Activated B cell treated with CpG ODN at 0.5 μM for 24 hours (primary cell): ENCODE measurements at places on chromosomes 5 and 9.

GRCh38 chr5:116652196-116652729 is 77.6 kb upstream of the SEMA6A start:
- no peak for DNase-seq
- H3K36me3 ChIP-seq, result no peaks in the 10 kb centered on the region
- no peaks in the 10 kb centered on the region for H3K4me1 ChIP-seq
- no peak overlapping the region for H3K27ac ChIP-seq
- H3K27me3 ChIP-seq, result peaks cover 11% of the 10 kb centered on the region
- H3K4me3 ChIP-seq, result no peak overlapping the region

DNA sequence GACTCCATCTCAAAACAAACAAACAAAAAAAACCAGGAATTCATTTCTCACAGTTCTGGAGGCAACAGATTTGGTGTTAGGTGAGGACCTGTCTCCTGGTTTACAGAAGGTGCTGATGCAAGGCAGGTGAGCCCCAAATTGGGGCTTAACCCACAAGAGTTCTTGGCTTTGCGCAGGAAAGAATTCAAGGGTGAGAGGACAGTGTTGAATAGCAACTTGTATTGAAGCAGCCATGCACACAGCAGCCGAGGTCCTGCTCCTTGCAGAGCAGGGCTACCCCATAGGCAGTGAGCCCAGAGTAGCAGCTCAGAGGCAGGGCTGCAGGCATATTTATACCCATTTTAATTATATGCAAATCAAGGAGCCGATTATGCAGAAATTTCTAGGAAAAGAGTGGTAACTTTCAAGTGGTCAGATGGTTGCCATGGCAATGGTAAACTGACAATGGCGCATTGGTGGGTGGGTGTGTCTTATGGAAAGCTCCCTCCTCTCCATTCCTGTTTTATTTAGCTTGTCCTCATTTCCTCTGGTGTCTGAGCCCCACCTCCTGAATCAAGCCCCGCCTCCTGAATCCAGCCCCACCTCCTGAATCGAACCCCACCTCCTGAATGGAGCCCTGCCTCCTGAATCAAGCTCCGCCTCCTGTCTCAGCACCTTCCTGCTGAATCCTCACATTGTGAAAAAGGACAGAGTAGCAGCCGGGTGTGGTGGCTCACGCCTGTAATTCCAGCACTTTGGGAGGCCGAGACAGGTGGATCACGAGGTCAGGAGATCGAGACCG is 34.5 kb upstream of the COL5A1 start:
- DNase-seq, result no peak
- no peak overlapping the region for H3K27ac ChIP-seq
- H3K4me3 ChIP-seq, result no peak overlapping the region
- peaks cover 3% of the 10 kb centered on the region for H3K27me3 ChIP-seq
- no peaks in the 10 kb centered on the region for H3K4me1 ChIP-seq
- H3K36me3 ChIP-seq, result no peaks in the 10 kb centered on the region

DNA sequence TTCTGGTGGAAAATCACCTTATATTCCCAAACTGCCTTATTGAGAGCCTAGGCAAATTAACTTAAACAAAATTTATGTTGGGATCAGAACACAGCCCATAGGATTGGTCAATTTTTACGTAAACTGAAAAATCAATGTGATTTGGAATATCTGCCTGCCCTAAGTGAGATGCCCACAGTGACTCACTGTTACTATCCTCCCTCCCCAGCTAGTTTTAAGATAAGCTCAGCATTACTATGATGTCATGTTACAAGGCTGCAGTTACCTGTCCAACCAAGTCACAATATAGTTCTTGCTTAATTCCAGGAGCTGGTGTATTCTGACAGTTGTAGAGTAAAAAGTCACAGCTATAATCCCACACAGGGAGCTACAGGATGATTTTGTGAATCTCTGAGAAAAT is 23.1 kb downstream of the SKP1 start:
- no peaks in the 10 kb centered on the region for H3K27me3 ChIP-seq
- no peaks in the 10 kb centered on the region for H3K4me1 ChIP-seq
- peaks cover 95% of the 10 kb centered on the region for H3K36me3 ChIP-seq
- no peak overlapping the region for H3K27ac ChIP-seq
- no peak overlapping the region for H3K4me3 ChIP-seq

- peaks cover 25% of the 10 kb centered on the region for H3K4me1 ChIP-seq
- peak overlapping the region; percentile 76 for H3K27ac ChIP-seq
- peak overlapping the region; percentile 86 for H3K4me3 ChIP-seq
- no peaks in the 10 kb centered on the region for H3K27me3 ChIP-seq
Measured at GRCh38 chr5:54519509-54519876, 1.9 kb downstream of the SNX18 start.

DNA sequence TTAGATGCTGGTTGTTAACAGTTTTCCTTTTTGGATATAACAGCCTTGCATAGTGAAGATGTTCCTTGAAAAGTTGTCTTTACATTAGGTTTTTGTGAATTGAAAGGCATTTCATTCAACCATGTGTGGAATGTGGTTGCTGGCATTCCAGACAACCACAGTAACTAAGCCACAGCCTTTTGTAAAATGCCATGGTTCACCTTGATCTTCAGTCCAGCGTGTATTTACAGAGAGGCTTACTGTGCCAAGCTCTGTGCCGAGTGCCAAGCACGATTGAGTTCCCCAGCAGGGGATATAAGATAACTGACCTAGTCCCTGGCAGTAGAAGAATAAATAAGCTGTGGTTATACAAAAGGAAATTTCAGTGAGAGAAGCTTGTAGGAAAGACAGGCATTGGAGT is 4.9 kb downstream of the EXOSC2 start:
- H3K4me1 ChIP-seq, result peaks cover 33% of the 10 kb centered on the region
- no peak overlapping the region for H3K4me3 ChIP-seq
- peaks cover 86% of the 10 kb centered on the region for H3K36me3 ChIP-seq
- H3K27me3 ChIP-seq, result no peaks in the 10 kb centered on the region
- peak overlapping the region; percentile 0 for H3K27ac ChIP-seq
- DNase-seq, result no peak

DNA sequence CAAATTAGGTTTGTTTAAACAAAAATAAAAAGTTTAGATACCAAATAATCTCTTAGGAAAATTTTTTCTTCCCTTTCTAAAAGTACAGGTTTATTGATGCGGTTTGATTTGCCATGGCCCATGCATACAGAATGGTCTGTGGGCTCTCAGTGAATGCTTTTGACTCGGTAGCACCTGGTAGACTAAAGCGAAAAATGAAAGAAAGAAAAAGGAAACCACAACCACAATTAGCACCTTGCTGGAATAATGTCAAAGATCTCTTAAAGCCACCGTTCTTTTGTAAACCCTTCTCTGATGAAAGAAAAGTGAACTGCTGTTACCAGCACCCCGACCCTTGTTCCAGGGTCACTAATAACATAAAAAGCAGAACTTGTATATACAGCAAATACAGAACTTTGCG is 157.9 kb downstream of the NFIB start:
- no peaks in the 10 kb centered on the region for H3K4me1 ChIP-seq
- H3K4me3 ChIP-seq, result no peak overlapping the region
- no peaks in the 10 kb centered on the region for H3K27me3 ChIP-seq
- H3K36me3 ChIP-seq, result no peaks in the 10 kb centered on the region
- DNase-seq, result no peak

DNA sequence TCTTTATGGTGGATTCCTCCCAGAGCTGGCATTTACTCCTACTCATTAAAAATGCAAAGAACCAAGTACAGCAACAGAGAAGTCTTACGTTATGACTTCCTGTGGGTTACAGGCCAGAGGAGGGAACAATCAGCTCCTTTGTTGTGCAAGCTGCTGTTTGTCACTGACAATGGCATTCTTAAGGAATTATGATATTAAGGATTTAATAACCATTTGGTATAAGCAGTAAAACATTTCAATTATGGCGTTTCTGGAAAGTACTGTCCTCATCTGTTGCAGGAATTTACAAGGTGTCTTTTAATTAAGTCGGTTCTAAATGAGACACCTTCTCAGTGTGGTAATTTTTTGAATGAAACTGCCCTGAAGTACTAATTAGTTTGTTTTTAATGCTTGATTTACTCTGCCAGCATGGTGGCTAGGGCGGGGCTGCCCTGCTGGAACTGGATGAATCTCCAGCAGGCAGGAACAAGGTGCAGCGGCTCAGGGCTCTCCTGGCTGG is 49.1 kb upstream of the VDAC1 start:
- H3K36me3 ChIP-seq, result no peaks in the 10 kb centered on the region
- no peaks in the 10 kb centered on the region for H3K27me3 ChIP-seq
- H3K27ac ChIP-seq, result no peak overlapping the region
- no peak overlapping the region for H3K4me3 ChIP-seq

GRCh38 chr5:76689321-76690036 is 26.4 kb upstream of the F2R start:
- H3K4me3 ChIP-seq, result no peak overlapping the region
- peaks cover 7% of the 10 kb centered on the region for H3K4me1 ChIP-seq
- no peak for DNase-seq
- H3K36me3 ChIP-seq, result peaks cover 6% of the 10 kb centered on the region

DNA sequence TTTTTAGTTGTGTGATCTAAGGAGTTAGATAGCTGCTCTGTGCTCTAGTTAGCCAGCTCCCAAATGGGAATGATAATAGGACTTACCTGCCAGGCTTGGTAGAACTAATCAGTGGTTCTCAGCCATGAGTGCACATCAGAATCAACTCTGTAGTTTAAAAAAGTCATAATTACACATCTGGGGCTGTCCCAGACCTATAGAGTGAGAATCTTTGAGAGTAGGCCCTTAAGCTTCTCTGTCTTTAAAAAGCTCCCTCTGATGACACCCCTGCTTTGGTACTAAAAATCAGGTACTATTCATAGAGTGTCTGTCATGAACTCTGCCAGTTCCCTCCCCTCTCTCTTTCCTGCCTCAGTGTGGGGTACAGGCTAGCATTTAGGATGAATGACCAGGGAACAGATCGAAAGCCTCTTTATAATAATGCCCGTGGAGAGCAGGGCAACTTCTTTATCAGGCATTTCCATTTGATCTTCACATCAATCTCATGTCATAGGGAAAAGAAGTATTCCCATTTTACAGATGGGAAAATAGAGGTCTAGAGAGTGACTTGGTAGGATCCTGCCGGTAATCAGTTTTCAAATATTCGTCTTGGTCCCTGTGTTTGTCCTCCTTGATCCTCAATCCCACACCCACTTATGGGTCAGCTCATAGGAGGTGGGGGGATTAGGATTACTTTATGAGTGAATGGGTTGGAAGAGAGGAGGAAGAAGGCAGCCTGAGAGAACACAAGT is 15.3 kb downstream of the PPARGC1B start:
- H3K36me3 ChIP-seq, result no peaks in the 10 kb centered on the region
- no peak overlapping the region for H3K4me3 ChIP-seq
- no peak for DNase-seq
- H3K4me1 ChIP-seq, result peaks cover 14% of the 10 kb centered on the region

DNA sequence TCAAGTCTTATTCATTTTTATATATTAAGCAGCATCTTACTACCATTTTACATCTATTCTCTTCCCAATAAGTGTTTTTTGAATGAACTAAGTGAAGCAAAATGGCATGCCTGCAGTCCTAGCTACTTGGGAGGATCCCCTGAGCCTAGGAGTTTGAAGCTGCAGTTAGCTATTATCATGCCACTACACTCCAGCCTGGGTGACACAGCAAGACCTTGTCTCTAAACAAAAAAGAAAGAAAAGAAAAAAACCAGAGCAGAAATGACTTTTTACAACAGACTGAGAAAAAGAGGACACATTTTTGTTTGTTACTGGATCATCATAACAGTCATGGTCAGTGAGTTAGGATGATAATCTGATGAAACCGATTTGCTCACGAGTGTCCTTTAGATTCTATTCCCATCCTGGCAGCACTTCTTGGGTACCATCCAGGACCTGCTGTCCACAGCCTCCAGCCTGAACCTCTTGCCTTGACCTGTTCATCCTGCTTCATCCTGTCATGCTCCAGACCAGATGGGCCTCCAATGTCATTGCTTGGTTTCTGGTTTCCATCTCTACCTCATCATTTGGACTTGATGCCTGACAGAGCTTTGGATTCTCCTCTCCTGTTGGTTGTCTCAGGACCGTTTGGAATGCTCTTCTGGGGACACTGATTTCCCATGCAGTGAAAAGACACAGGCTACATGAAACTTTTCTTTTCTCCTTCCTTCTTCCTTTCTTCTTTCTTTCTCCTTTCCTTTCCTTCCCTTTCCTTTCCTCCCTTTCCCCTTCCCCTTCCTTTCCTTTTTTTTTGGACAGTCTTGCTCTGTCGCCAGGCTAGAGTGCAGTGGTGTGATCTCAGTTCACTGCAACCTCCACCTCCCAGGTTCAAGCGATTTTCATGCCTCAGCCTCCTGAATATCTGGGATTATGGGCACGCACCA is 50.1 kb upstream of the GLRX start:
- DNase-seq, result no peak
- peaks cover 27% of the 10 kb centered on the region for H3K4me1 ChIP-seq
- H3K27me3 ChIP-seq, result no peaks in the 10 kb centered on the region
- H3K36me3 ChIP-seq, result no peaks in the 10 kb centered on the region
- no peak overlapping the region for H3K27ac ChIP-seq

GRCh38 chr9:107907715-107908114 is 418.1 kb upstream of the KLF4 start:
- no peak for DNase-seq
- peaks cover 25% of the 10 kb centered on the region for H3K4me1 ChIP-seq
- no peak overlapping the region for H3K27ac ChIP-seq
- H3K4me3 ChIP-seq, result no peak overlapping the region
- peaks cover 3% of the 10 kb centered on the region for H3K27me3 ChIP-seq

- H3K36me3 ChIP-seq, result no peaks in the 10 kb centered on the region
- H3K4me3 ChIP-seq, result no peak overlapping the region
- no peak overlapping the region for H3K27ac ChIP-seq
- DNase-seq, result no peak
- peaks cover under 1% of the 10 kb centered on the region for H3K27me3 ChIP-seq
Measured at GRCh38 chr5:151870820-151871219, 53.8 kb downstream of the GLRA1 start.

- H3K4me1 ChIP-seq, result no peaks in the 10 kb centered on the region
- no peak overlapping the region for H3K4me3 ChIP-seq
- peaks cover 10% of the 10 kb centered on the region for H3K27me3 ChIP-seq
- H3K27ac ChIP-seq, result no peak overlapping the region
- DNase-seq, result no peak
Measured at GRCh38 chr5:39093352-39093751, 19.2 kb upstream of the RICTOR start.
